Lung microvascular endothelial cell (primary cell): ENCODE measurements at places on chromosomes 16 and 17. TPM values are rescaled to one million over a fixed set of nuclear protein-coding genes. Genes with fewer than 3 reads are reported as not detected.
A peak's percentile ranks its signal among the peaks of the same experiment; 100 is the strongest.

DNA sequence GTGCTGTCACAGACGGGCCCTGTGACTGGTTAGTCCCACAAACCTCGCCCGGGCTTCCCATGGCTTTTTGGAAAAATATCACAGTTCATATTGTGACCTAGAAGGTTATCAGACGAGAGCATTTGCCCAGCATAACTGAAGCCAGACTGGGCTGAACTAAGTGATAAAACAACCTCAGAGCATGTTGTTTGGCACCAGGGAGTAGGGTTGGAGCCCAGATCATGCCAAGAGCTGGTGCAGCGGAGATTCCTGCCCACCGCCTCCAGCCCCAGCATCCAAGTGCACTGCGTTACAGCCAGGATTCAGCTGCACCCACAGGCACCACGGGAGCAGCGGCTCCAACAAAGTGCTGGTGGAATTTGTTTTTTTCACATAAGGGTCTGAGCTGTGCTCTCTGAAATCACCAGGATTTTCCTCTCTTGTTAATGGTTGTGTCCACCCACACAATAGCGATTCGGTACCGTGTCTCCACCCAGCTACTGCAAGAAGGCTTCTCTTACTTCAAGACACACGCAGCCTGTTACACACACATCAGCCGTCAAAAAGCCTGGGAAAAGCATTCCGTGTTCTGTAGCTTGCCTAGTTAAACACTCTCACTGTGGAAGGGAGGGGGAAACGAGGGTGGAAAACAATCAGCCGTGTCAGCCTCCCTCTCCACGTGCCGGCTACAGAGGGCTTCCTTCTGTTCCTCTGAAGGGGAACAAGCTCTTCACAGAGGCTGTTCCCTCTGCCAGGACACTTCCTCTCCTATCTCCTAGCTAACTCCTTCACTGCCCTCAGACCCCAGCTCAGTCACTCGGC lies 273.8 kb downstream of the C16orf95 start:
- DNase-seq, result no peak

- DNase-seq, result peak; percentile 26
Observed at GRCh38 chr16:57091200-57091974, 996 bp upstream of the CPNE2 start.

DNA sequence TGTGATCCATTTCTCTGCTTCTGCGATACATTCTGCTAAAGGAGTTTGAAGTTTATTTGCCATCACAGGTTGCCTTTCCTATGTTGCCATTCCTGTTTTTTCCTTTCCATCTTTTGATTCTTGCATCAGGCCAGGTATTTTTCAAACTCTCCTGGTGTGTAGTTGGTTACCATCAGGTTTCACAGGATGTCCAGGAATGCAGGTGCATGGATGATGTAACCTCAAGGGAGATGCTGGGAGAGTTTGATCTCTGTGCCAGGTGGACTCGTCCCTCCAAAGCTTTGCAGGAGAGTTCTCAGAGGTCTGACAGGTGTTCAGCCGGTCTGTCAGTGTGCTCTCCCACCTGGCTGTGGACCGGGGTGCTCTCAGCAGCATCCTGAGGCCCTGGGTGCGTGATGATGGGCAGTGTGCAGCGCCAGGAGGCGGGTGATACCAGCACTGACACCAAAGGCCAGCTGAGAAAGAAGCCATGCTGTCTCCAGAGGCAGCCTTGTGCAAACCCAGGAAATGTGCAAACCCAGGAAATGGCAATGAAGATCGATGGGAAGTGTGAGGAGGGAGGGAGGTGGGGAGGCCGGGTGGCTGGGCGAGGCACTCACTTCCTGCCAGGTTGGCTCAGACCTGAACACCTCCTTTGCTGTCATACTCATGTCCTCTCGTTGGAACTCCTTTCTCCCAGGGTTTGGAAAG lies 1.7 kb downstream of the ATP2C2 start:
- DNase-seq, result no peak

DNA sequence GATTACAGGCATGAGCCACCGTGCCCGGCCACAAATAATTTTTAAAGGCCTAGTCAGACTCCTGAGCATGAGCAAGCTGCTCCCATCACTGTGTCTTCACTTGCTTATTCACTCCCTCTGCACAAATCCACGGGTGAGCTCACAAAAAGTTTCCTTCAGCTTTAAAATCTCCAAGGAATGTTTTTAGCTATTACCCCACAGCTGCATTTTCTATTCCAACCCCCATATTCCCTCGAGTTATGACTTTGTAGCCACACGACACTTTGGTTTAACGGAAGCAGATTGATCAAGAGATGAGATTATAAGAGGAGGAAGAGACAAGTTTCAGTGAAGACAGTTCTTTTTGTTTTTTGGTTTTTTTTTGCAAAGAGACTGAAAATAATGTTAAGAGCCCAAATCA lies 49.1 kb upstream of the SLC25A19 start:
- DNase-seq, result no peak

GRCh38 chr16:87017371-87018012 lies 299.7 kb downstream of the C16orf95 start:
- DNase-seq, result peak; percentile 88

GRCh38 chr17:72236980-72237633 lies 116.3 kb downstream of the SOX9 start:
- DNase-seq, result no peak

DNA sequence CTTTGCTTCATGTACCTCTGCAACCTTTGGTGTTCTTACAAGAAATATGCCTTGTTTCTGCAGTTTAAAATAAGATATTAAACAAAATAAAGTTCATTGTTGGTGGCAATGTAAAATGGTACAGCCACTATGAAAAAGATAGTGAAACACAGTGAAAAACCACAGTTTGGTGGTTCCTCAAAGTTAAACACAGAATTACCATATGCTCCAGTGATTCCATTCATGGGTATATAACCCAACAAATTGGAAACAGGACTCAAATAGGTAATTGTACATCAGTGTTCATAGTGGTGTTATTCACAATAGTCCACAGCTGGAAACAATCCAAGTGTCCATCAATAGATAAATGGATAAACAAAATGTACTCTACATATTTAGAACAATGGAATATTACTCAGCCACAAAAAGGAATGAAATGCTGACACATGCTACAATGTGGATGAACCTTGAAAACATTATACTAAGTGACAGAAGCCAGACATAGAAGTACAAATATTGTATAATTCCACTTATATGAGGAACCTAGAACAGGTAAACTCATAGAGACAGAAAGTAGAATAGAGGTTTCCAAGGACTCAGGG lies 49.2 kb downstream of the CUEDC1 start:
- DNase-seq, result no peak

GRCh38 chr16:57343221-57343620 lies 15.4 kb upstream of the CCL22 start:
- no peak for DNase-seq

GRCh38 chr16:72894293-72895151 lies 153.4 kb downstream of the ZFHX3 start:
- DNase-seq, result no peak

- DNase-seq, result no peak
Observed at GRCh38 chr17:19286751-19287341, 49.7 kb downstream of the EPN2 start.

- DNase-seq, result peak; percentile 64
Observed at GRCh38 chr16:69845181-69845580, 83.0 kb downstream of the WWP2 start.

DNA sequence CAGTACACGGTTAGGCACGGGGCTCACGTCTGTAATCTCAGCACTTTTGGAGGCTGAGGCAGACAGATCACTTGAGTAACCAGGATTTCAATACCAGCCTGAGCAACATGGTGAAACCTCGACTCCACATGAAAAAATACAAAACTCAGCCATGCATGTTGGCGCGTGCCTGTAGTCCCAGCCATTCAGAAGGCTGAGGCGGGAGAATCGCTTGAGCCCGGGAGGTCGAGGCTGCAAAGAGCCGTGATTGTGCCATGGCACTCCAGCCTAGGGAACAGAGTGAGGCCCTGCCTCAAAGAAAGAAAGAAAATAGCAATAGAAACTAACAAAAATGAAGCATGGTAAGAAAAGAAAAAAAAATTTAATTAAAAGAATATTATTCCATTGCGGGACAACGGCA lies 128.0 kb upstream of the CHMP6 start:
- no peak for DNase-seq

GRCh38 chr17:4492721-4493561 lies 5.7 kb upstream of the SPNS2 start:
- DNase-seq, result peak; percentile 61

DNA sequence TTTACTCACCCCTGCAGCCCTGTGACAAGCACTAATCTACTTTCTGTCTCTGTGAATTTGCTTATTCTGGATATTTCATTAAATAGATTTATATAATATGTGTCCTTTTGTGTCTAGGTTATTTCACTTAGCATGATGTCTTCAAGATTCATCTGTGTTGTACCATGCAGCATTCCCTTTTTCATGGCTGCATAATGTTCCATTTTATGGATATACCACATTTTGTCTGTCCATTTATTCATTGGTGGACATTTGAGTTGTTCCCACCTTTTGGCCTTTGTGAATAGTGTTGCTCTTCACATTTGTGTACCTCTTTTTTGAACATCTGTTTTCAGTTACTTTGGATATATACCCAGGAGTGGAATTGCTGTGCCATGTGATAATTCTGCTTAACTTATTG lies 110.3 kb downstream of the ELAC2 start:
- no peak for DNase-seq

DNA sequence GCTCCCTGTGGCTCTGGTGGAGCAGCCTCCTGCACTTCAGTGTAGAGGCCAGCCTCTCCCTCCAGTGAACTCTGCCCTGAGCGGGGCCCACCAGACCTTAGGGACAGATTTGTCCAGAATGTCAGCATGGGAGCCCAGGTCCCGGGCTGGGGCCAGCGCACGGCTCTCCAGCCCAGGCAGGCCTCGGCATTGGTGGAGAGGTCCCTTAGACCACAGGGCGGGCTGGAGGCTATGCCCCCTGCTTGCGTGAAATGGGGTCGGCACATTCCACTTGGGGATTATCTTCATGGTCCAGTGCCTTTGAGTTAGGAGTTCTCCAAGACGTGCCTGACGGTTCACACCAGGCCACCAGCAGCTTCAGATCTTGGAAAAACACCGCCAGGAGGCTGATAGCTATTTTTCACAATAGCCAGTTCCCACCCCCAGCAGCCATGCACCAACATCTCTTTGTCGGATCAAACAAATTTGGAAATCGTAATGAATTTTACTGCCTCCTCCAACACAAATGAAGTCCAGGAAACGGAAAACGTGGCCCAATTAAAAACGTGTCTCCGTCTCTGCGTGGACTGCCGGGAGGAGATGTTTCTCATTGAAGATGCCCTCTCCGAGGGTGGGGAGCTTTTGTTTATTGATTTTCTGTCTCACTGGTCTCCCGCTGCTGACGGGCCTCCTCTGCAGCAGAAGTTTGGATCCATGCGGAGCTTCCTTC lies 110.0 kb upstream of the CIBAR2 start:
- no peak for DNase-seq

DNA sequence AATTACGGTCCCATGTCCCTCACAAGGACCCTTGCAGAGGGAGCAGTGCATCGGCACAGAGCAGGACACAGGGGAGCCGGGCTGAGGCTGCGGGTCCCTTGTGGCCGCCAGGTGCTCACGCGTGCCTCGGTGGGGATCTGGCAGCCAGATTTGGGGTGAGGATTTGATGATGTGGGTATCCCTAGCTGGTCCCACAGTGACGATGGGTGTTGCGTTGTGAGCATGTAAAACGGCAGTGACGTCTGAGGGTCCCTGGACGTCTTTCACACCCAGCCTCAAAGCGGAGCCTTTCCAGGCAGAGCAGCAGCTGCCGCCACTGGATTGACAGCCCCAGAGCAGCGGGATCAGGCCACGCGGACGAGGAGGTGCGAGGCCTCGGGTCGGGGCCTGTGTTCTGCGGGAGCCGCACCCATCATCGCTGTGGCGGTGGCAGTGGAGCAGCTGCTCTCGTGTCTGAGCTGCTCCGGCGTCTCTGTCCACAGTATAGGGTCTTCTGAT lies 54.6 kb downstream of the WDR45B start:
- no peak for DNase-seq

DNA sequence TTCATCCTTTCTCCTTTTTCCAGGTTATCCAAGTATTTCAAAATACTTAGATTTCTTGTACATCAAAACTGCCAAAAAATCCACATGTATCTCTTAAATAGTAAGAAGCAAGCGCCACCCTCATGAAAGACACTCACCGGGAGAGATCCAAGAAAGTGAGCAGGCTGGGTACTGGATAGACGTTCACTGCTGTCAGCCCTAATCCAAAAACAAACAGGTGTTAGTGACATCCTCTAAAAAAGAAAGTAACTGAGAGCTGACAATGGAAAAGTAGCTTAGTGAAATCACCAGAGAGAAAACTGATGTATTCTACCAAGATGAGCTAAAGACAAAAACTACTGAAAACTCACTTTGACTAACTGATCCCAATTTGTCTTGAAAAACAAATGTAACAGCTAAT lies 46.1 kb downstream of the MARVELD3 start:
- no peak for DNase-seq

GRCh38 chr16:24141466-24141865 lies 114.7 kb upstream of the CACNG3 start:
- no peak for DNase-seq

- peak; percentile 53 for DNase-seq
Observed at GRCh38 chr16:89918453-89919347, at the start of gene MC1R. Gene MC1R, plus strand, starts transcription at chr16:89918862. Its CDS starts 397 bp downstream, at chr16:89919259.

DNA sequence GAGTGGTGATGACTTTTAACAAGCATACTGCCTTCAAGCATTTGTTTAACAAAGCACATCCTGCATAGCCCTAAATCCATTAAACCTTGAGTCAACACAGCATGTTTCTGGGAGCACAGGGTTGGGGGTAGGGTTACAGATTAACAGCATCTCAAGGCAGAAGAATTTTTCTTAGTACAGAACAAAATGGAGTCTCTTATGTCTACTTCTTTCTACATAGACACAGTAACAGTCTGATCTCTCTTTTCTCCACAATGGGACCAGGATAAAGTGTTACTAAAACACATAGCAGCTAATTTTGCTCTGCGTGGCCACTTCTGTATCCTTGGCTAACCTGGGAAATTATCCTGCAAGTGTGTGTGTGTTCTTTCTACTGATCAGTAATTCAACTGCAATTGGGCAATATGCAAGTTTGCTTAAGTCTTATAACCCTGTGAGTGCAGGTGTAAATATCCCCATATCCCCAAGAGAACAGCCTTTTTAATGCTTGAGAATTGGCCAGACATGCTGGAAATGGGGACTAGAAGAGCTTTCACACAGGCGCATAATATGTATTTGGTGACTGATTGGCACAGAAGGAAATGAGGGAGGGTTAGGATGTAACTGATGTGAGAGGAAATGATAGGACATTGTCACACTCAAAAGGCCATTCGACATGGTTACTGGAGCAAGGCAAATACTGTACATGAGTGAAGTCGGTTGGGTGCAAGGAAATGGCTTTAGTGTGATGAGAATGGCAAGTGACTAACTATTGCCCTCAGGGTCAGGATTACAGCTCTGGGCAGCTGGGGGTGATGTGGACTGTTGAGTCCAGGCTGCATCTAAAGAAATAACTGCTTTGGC lies 10.8 kb upstream of the ANKS4B start:
- no peak for DNase-seq

DNA sequence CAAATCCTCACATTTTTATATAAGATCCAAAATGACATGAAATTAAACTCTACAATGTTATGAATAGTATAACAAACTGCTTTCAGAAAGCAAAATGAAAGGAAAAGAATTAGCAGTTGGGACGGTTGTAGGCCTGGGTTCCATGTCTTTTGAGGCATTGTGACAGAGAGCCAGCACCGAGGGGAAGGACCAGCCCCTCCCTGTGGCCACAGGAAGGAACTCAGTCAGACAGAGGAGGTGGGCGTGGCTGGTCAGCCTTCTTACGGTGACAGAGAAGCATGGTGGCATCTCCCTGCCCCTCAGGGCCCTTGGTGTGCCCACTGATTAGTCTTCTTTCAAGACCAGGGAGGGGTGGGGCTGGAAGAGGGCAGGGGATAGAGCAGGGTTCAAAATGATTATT lies 5.7 kb downstream of the ZNF319 start:
- peak; percentile 65 for DNase-seq

HOXB2 gene
- 0.20 and 0.22 TPM in 2 replicates for total RNA-seq

MT4 gene
- not detected in 2 replicates for total RNA-seq

C16orf54 gene
- not detected in 2 replicates for total RNA-seq

TBC1D3B gene
- 0.44 and 0.99 TPM in 2 replicates for total RNA-seq
